Astrocyte (in vitro differentiated cells and primary cell): ENCODE measurements at places on chromosomes 6 and 20. TPM values are rescaled to one million over a fixed set of nuclear protein-coding genes. Genes with fewer than 3 reads are reported as not detected.
A peak's percentile ranks its signal among the peaks of the same experiment; 100 is the strongest.

ELOVL4 gene
- total RNA-seq, result 10.0 and 10.4 TPM in 2 replicates

DNA sequence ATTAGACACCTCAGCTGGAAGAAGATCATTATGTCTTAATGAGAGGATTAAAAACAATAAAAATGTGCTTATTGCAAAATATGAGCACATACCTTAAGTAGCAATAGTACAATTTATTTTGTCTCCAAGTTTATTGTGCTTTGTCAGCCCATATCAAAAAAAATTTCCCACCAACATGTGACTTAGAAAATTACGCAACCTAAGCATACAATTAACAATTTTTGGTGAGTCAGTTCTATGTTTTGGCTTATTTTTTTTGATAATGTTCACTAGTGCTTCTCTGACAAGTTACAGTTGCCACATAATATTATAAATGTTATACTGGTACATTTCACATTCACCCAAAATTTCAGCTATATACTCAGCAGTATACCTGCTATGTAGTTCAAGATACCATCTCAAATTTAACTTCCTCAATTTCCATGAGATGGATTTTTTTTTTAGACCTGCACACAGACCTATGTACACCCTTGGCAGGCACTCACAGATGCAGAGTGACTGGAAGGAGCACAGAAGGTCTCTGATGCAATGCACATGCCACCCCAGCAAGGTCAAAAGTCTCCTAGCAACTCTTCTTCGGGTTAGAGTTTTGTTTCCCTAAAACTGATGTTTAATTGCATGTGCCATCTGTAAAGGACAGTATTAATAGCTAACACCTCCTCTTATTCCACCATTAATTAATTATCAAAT, 112.4 kb downstream of the PRKN start:
- DNase-seq, result no peak
- H3K36me3 ChIP-seq, result no peaks in the 10 kb centered on the region
- no peaks in the 10 kb centered on the region for H3K4me1 ChIP-seq
- H3K4me3 ChIP-seq, result no peak overlapping the region
- H3K27ac ChIP-seq, result no peak overlapping the region

DNA sequence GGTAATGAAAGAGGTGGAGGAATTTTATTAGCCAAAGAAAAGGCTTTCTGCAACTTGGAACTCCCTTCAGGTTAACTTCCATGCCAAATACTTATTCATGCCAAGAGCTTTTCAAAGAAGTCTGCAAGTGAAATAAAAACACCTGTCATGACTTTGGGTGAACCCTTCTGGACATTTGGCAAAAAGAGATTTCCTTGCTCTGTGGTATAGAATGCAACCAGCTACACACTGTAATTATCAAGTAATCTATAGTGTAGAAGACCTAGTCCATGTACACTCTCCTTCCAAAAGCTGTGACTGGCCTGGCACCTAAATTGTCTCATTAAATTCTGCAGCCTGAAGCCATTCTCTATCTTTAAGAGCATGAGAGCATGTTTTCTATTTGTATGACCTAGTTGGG, 232.3 kb downstream of the COL12A1 start:
- DNase-seq, result no peak
- no peak overlapping the region for H3K27ac ChIP-seq
- no peaks in the 10 kb centered on the region for H3K27me3 ChIP-seq
- H3K4me1 ChIP-seq, result no peaks in the 10 kb centered on the region

- H3K27me3 ChIP-seq, result no peaks in the 10 kb centered on the region
- no peaks in the 10 kb centered on the region for H3K4me1 ChIP-seq
- DNase-seq, result peak; percentile 74
- no peaks in the 10 kb centered on the region for H3K36me3 ChIP-seq
These were observed 218.6 kb upstream of the ZFP64 start for GRCh38 chr20:52410182-52410647.

DNA sequence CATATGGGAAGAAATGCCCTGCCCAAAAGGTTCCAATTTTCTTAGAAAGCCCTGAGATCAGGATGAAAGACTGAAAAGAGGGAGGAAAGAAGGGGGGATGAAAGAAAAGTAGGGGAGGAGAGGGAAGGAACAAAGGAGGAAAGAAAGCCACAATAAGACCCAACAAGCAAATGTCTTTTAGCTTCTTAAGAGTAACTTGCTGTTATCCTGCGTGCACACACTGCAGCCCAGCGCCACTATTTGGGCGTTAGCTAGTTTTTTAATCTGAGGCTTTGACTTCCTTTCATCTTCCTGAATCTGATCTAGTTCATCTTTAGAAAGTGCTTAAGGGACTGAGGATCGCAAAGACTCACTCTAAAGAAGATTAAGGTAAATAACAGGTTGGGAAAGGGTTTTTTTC, 77.4 kb upstream of the HDDC2 start:
- no peak overlapping the region for H3K27ac ChIP-seq
- H3K27me3 ChIP-seq, result no peaks in the 10 kb centered on the region
- H3K4me1 ChIP-seq, result peaks cover 6% of the 10 kb centered on the region
- DNase-seq, result no peak
- no peak overlapping the region for H3K4me3 ChIP-seq

- no peak overlapping the region for H3K4me3 ChIP-seq
- no peaks in the 10 kb centered on the region for H3K36me3 ChIP-seq
- H3K27ac ChIP-seq, result no peak overlapping the region
- H3K27me3 ChIP-seq, result peaks cover 24% of the 10 kb centered on the region
These were observed 3.4 kb upstream of the SLC35D3 start for GRCh38 chr6:136918706-136919105.

ERVFRD-1 gene
- total RNA-seq, result not detected in 2 replicates

- H3K4me3 ChIP-seq, result no peak overlapping the region
- H3K4me1 ChIP-seq, result peaks cover 16% of the 10 kb centered on the region
- H3K27ac ChIP-seq, result no peak overlapping the region
- DNase-seq, result peak; percentile 62
These were observed 18.3 kb downstream of the MRPS18A start for GRCh38 chr6:43669050-43669921.

DNA sequence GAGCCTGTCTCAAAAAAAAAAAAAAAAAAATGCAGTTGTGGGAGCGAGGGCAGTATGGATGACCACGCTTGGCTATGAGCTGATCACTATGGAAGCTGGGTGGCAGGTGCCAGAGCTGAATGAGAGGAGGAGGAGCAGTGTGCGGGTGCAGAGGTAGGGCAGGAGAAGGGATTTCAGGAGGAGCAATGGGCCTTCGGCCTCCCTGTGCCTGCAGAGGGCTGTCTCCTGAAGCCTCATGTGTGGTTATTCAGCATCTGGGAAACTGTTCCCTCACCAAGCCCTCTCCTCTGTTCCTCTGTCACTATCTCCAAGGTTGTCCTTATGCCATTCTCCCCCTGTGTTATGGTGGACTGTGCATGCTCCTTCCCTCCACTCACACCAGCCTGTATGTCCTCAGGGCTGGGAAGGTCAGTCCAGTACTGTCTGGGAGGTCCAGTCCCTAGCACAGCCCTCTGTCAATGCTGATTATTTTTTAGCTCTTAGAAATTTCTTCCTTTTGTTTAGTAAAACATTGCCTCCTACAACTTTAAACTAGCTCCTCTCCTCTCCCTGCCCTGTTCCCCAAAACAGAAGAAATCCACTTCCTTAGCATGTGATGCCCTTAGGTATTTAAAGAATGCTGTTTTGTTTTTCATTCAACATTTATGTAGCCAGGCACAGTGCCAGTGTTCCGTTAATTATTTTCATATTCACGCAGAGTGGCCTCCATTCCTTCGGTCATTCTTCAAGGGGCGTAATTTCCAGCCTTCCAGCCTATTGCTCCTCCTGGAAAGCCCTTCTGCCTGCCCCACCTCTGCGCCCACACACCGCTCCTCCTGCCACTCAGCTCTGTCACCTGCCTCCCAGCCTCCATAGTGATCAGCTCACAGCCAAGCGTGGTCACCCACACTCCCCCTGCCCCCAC, 48.9 kb downstream of the CNBD2 start:
- no peak overlapping the region for H3K4me3 ChIP-seq
- H3K4me1 ChIP-seq, result peaks cover 9% of the 10 kb centered on the region
- H3K27ac ChIP-seq, result no peak overlapping the region
- no peaks in the 10 kb centered on the region for H3K27me3 ChIP-seq

GLP1R gene
- not detected in 2 replicates for total RNA-seq

- H3K27me3 ChIP-seq, result peaks cover 2% of the 10 kb centered on the region
- no peak overlapping the region for H3K27ac ChIP-seq
- no peak for DNase-seq
- H3K36me3 ChIP-seq, result no peaks in the 10 kb centered on the region
- H3K4me3 ChIP-seq, result no peak overlapping the region
These were observed 3.5 kb upstream of the SLC22A7 start for GRCh38 chr6:43294536-43294935.

- DNase-seq, result no peak
- H3K4me1 ChIP-seq, result peaks cover 7% of the 10 kb centered on the region
- H3K4me3 ChIP-seq, result no peak overlapping the region
- H3K27ac ChIP-seq, result no peak overlapping the region
These were observed 37.2 kb downstream of the CNKSR3 start for GRCh38 chr6:154473324-154473723.

- no peaks in the 10 kb centered on the region for H3K4me1 ChIP-seq
- H3K27ac ChIP-seq, result no peak overlapping the region
- no peak overlapping the region for H3K4me3 ChIP-seq
- no peak for DNase-seq
- no peaks in the 10 kb centered on the region for H3K27me3 ChIP-seq
These were observed 28.1 kb downstream of the RNF24 start for GRCh38 chr20:3987296-3987695.

PRRT1 gene
- total RNA-seq, result 0.45 and 0.67 TPM in 2 replicates

TRERF1 gene
- 7.7 and 8.6 TPM in 2 replicates for total RNA-seq

- DNase-seq, result no peak
- H3K4me3 ChIP-seq, result no peak overlapping the region
- H3K27ac ChIP-seq, result no peak overlapping the region
- H3K27me3 ChIP-seq, result peaks cover 11% of the 10 kb centered on the region
- no peaks in the 10 kb centered on the region for H3K4me1 ChIP-seq
- H3K36me3 ChIP-seq, result no peaks in the 10 kb centered on the region
These were observed 161.4 kb downstream of the CLIC5 start for GRCh38 chr6:45854149-45854742.

- H3K36me3 ChIP-seq, result no peaks in the 10 kb centered on the region
- H3K4me1 ChIP-seq, result no peaks in the 10 kb centered on the region
- no peak for DNase-seq
- no peak overlapping the region for H3K27ac ChIP-seq
- no peak overlapping the region for H3K4me3 ChIP-seq
These were observed 676.2 kb downstream of the CBLN4 start for GRCh38 chr20:55329108-55329507.

SAMD3 gene
- 0.45 TPM in 1 of 2 replicates, not detected in the other for total RNA-seq

GRCh38 chr6:21965016-21965415, 331.8 kb downstream of the PRL start:
- H3K27me3 ChIP-seq, result no peaks in the 10 kb centered on the region
- no peak for DNase-seq
- H3K4me3 ChIP-seq, result no peak overlapping the region
- H3K4me1 ChIP-seq, result no peaks in the 10 kb centered on the region
- no peaks in the 10 kb centered on the region for H3K36me3 ChIP-seq

DNA sequence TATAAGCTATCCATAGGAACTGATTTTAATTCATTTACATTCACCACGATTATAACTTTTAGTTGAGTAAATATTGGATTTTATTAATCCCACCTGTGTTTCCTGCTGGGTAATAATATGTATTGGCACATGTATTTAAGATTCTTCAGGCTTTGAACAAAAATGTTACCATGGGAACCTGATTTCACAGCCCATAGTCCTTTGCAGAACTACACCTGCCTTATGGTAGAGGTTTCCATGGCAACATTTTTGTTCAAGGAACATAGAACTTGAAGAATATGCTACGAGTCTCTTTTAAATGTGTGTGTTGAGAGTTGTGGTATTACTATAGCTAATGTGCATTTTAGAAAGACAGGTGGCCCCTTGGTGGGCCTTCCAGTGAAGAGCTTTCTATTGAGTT, 317.4 kb downstream of the SAMD5 start:
- DNase-seq, result no peak
- H3K27me3 ChIP-seq, result no peaks in the 10 kb centered on the region
- H3K4me1 ChIP-seq, result no peaks in the 10 kb centered on the region
- no peak overlapping the region for H3K27ac ChIP-seq
- H3K36me3 ChIP-seq, result no peaks in the 10 kb centered on the region
- no peak overlapping the region for H3K4me3 ChIP-seq

DNA sequence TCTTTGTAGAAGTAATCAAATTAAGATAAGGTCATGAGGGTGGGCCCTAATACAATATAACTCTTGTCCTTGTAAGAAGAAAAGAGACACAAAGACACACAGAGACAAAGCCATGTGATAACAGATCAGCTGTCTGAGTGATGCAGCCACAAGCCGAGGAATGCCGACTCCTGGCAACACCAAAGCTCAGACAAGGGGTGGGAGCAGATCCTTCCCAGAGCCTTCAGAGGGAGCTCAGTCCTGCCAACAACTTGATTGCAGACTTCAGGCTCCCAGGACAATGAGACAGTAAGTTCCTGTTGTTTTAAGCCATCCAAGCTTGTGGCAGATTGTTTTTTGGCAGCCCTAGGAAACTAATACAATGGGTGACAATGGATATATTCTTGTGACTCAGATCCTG, 325.0 kb upstream of the AGPAT4 start:
- H3K4me3 ChIP-seq, result no peak overlapping the region
- no peaks in the 10 kb centered on the region for H3K36me3 ChIP-seq
- no peaks in the 10 kb centered on the region for H3K27me3 ChIP-seq
- no peak for DNase-seq
- no peak overlapping the region for H3K27ac ChIP-seq

DNA sequence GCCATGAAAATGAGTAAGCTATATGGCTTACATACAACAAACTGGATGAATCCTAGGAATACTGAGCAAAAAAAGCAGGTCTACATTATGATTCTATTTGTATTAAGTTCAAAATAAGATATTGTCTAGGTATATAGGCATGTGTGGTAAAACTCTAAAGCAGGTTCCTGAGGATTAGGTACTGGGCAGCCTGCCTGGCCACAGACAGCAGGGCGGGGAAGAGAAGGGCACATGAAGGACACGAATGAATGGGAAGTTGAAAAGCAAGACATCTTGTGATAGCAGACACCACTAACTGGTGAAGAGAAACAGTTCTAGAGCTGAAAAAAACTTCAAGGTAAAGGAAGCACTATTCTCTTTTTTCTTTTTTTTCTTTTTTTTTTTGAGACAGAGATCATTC, 72.6 kb upstream of the SLC4A11 start:
- no peak overlapping the region for H3K27ac ChIP-seq
- no peak overlapping the region for H3K4me3 ChIP-seq
- H3K4me1 ChIP-seq, result peaks cover 23% of the 10 kb centered on the region
- H3K27me3 ChIP-seq, result no peaks in the 10 kb centered on the region

- no peaks in the 10 kb centered on the region for H3K4me1 ChIP-seq
- H3K4me3 ChIP-seq, result no peak overlapping the region
- DNase-seq, result no peak
- no peaks in the 10 kb centered on the region for H3K27me3 ChIP-seq
- no peak overlapping the region for H3K27ac ChIP-seq
- no peaks in the 10 kb centered on the region for H3K36me3 ChIP-seq
These were observed 2.3 kb upstream of the OCSTAMP start for GRCh38 chr20:46552460-46553420.

DNA sequence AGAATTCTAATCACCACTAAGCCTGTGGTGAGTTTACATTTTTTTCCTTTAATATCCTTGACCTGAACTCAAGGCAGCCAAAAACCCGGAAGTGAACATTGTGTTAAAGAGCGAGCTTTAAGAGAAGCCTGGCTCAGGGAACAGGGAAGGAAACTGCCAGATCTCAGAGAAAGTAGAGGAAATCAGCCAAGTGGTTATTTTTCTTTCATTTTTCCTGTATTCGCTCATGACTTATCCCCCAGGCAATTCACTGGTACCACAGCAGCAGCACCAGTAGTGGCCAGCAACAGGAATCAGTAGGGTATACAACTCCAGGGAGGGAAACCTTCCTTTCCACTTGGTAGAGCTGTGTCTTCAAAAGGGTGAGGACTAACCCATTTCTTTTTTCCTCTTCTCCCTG, 89.6 kb upstream of the HMGCLL1 start:
- no peaks in the 10 kb centered on the region for H3K36me3 ChIP-seq
- no peaks in the 10 kb centered on the region for H3K27me3 ChIP-seq
